ENCODE measurements at places on chromosomes 7 and 10.

- H3K4me1 ChIP-seq = no peaks in the 10 kb centered on the region
- DNase-seq = peak; percentile 36
- H3K4me3 ChIP-seq = no peak overlapping the region
- H3K27me3 ChIP-seq = no peaks in the 10 kb centered on the region
- no peaks in the 10 kb centered on the region for H3K36me3 ChIP-seq
- no peak overlapping the region for H3K27ac ChIP-seq
Measured at GRCh38 chr10:29811751-29812427, 177.1 kb upstream of the SVIL start.

DNA sequence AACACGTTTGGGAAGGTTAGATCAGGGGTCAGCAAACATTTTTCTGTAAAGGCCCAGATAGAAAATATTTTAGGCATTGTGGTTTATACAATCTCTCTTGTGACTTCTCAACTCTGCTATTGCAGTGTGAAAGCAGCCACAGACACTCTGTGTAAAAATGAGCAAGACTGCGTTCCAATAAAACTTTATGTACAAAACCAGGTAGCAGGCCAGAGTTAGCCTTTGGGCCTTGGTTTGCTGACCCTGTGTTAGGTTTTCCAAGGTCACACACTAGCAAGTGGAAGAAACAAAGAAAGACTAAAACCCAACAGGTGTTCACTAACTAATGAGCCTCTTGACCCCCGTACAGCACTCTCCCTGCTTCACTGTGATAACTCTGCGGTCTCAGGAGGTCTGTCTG is 14.9 kb upstream of the PAXIP1 start:
- no peak overlapping the region for H3K27ac ChIP-seq
- no peak for DNase-seq
- H3K36me3 ChIP-seq = no peaks in the 10 kb centered on the region
- H3K27me3 ChIP-seq = no peaks in the 10 kb centered on the region

- peaks cover 7% of the 10 kb centered on the region for H3K4me1 ChIP-seq
- no peak overlapping the region for H3K27ac ChIP-seq
- no peaks in the 10 kb centered on the region for H3K27me3 ChIP-seq
- no peak overlapping the region for H3K4me3 ChIP-seq
Measured at GRCh38 chr10:48302515-48303476, 3.7 kb upstream of the MAPK8 start.

GRCh38 chr7:91314591-91315323 is 50.5 kb downstream of the FZD1 start:
- no peaks in the 10 kb centered on the region for H3K27me3 ChIP-seq
- no peak overlapping the region for H3K27ac ChIP-seq
- H3K36me3 ChIP-seq = no peaks in the 10 kb centered on the region
- H3K4me1 ChIP-seq = no peaks in the 10 kb centered on the region

GRCh38 chr10:45151467-45152214 is 150.9 kb downstream of the ZNF22 start:
- no peak for DNase-seq
- no peak overlapping the region for H3K27ac ChIP-seq
- no peaks in the 10 kb centered on the region for H3K27me3 ChIP-seq
- H3K4me1 ChIP-seq = no peaks in the 10 kb centered on the region

DNA sequence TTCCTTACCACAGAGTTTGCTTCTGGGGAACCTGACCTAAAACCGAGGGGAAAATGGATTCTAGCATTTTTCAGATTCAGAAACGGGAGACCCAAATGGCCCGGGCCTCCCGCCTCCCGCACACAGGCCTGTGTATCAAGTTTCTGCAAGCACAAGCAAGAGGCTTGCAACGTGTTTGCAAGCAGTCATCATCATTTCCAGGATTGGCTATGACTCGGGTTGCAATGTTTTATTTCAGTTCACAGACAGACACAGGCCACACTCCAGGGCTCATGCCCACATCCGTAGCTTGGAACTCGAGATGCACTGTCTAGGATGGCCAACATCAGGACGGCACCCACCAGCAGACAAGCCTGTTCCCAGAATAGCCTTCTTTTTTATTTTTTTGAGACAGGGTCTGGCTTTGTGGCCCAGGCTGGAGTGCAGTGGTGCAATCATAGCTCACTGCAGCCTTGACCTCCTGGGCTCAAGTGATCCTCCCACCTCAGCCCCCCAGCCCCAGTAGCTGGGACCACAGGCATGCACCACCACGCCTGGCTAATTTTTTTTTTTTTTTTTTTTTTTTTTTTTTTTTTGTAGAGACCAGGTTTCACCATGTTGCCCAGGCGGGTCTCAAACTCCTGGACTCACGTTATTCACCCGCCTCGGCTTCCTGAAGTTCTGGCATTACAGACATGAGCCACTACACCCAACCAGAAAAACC is 68.1 kb upstream of the FOXK1 start:
- no peaks in the 10 kb centered on the region for H3K27me3 ChIP-seq
- H3K36me3 ChIP-seq = no peaks in the 10 kb centered on the region
- H3K4me1 ChIP-seq = peaks cover 15% of the 10 kb centered on the region
- no peak overlapping the region for H3K4me3 ChIP-seq
- DNase-seq = no peak
- H3K27ac ChIP-seq = no peak overlapping the region

DNA sequence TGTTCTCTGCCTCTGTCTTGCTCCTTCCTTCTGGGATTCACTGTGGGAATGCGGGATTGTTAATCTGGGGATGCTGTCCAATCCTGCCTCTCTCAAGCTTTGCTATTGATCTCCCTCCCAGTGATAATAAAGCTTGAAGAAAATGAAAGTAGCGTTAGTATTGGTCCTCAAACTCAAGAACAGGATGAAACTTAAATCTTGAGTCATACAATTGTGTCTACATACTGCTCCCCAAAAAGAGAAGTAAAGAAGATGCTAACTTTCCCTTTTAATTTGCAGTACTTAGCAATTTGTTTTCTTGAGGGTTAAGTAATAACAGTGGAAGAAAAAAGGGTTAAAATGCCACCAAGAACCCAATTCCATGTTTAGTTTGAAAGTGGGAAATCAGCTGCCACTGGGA is 13.6 kb downstream of the CFTR start:
- H3K36me3 ChIP-seq = no peaks in the 10 kb centered on the region
- no peaks in the 10 kb centered on the region for H3K4me1 ChIP-seq
- H3K27ac ChIP-seq = no peak overlapping the region
- no peak for DNase-seq

DNA sequence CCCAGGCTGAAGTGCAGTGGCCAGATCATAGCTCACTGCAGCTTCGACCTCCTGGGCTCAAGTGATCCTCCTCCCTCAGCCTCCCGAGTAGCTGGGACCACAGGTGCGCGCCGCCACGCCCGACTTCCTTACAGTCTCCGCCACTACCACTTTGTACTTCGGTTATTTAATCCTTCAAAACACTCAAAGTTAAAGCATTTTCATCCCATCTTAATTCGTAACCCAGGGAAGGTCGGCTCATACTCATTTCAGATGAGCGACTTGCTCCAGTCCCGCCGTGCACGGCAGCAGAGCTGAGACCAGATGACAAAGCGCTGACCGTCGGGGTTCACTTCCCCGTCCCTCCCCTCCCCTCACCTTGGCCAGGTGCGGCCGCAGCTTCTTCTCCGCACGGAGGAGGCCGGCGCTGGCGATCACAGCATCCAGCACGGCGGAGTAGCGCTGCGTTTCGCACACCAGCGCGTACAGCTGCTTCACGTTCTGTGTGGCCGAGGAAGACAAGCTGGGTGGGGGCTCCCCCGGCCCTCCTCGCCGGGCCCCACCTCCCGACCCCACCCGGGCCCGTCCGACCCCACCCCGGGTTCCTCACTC is 457 bp downstream of the NSUN5 start:
- H3K27ac ChIP-seq = peak overlapping the region; percentile 72
- no peak for DNase-seq
- no peaks in the 10 kb centered on the region for H3K36me3 ChIP-seq
- no peaks in the 10 kb centered on the region for H3K27me3 ChIP-seq

GRCh38 chr7:54831046-54831643 is 72.1 kb upstream of the SEC61G start:
- H3K27ac ChIP-seq = no peak overlapping the region
- H3K27me3 ChIP-seq = no peaks in the 10 kb centered on the region
- H3K4me1 ChIP-seq = no peaks in the 10 kb centered on the region
- no peak overlapping the region for H3K4me3 ChIP-seq

DNA sequence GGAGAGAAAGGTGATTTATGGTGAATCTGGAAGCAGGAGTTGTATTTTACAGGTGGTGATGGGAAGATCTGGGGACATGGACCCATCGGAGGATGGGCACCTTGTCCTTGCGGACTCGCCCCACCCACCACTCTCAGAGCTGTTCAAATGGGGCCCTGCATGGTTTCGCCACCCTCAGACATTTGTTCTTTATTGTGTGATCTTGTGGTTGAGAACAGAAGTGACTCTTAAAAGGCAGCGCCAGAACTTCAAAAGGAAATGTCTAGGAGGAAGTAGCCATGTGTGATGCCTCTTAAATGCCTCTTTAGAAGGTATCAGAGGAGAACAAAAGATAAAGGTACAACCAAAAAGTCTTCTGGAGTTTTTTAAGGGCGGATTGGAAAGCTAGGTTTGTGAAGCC is 205.7 kb downstream of the KIAA1217 start:
- H3K27ac ChIP-seq = no peak overlapping the region
- no peaks in the 10 kb centered on the region for H3K4me1 ChIP-seq
- no peak overlapping the region for H3K4me3 ChIP-seq
- no peaks in the 10 kb centered on the region for H3K27me3 ChIP-seq

- H3K27me3 ChIP-seq = peaks cover 3% of the 10 kb centered on the region
- no peaks in the 10 kb centered on the region for H3K4me1 ChIP-seq
- no peaks in the 10 kb centered on the region for H3K36me3 ChIP-seq
- H3K27ac ChIP-seq = no peak overlapping the region
- no peak overlapping the region for H3K4me3 ChIP-seq
- no peak for DNase-seq
Measured at GRCh38 chr10:93723153-93723552, 20.8 kb upstream of the FRA10AC1 start.

DNA sequence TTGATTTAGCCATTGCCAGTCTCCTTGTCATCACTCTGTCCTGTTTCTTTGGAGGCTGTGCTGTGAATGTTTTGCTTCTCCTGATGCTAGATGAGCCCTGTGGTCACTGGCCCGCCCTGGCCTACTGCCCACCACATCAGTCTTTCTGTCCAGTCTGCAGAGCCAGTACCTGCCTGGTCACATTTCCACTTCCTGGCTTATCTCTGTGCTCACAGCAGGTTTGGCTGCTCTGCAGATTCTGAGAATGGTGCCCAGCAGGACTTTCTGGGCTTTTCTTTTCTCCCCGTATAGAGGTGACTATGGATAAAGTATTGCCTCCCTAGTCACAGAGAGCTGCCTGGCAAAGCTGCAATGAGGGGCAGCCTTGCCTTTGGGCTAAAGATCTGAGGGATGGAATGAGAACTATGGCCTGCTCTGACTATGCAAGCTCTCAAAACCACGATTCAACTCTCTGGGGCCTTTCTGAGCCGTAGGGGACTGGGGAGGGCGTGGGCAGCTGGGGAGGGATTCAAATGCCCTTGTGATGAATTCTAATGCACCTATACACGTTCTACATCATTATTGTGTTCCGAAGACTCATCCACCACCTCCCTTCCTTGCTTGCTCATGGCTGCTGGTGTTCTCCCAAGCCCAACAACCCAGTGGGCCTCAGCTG is 410.4 kb upstream of the NPVF start:
- no peak overlapping the region for H3K27ac ChIP-seq
- no peaks in the 10 kb centered on the region for H3K36me3 ChIP-seq
- no peak overlapping the region for H3K4me3 ChIP-seq
- H3K27me3 ChIP-seq = no peaks in the 10 kb centered on the region
- H3K4me1 ChIP-seq = no peaks in the 10 kb centered on the region
- no peak for DNase-seq

DNA sequence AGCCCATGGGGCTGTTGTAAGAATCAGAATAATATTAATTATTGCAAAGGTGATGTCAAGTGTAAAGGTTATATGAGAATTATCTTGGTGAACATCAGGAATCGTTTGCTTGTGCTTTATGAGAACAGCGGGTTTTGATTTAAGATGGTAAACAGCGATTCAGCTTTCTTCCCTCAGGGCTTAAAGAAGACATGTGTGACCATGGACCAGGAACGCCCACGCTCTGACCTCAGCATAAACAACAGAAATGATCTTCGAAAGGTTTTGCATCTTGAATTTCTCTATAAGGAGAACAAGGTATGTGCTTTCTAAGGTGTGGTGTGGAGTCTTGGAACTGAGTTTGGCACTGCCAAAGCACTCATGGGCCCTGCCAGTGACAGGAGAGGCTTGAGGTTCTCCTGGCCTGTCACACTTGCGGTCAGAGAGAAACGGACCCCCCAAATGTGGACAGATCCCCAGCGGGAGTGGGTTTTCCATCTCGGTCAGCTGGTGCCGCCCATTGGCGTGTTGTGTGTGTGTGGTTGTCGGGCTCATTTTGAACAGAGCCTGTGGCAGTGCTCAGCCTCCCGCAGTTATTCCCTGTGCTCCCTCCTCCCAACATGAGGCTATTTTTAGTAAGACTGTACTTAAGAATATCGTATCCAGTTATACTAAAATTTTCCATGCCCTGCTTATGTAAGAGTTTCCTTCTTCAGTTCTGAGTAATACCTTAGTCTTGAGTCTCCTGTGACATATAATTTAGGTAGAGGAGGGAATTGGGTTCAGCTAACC is 7.2 kb downstream of the MINDY4 start:
- no peak overlapping the region for H3K27ac ChIP-seq
- H3K4me1 ChIP-seq = no peaks in the 10 kb centered on the region

DNA sequence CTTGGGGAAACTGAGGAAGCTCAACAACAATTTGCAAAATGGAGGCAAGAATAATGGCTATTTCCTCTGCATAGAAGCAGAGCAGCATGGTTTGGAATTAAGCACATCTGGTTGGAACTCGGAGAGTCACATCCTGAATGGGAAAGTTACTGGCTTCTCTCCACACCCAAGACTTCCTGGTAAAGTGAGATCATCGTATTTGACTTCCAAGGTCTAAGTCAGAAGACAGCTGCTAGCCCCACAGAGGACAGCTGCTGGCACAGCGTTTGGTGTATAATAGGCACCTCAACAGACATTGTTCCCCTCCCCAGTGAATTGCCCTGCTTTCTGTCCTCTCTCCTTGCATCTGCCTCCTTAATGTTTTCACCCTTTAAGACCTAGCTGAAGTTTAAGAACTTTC is 37.0 kb upstream of the NRF1 start:
- H3K36me3 ChIP-seq = no peaks in the 10 kb centered on the region
- H3K27me3 ChIP-seq = no peaks in the 10 kb centered on the region
- H3K27ac ChIP-seq = no peak overlapping the region
- H3K4me3 ChIP-seq = no peak overlapping the region

DNA sequence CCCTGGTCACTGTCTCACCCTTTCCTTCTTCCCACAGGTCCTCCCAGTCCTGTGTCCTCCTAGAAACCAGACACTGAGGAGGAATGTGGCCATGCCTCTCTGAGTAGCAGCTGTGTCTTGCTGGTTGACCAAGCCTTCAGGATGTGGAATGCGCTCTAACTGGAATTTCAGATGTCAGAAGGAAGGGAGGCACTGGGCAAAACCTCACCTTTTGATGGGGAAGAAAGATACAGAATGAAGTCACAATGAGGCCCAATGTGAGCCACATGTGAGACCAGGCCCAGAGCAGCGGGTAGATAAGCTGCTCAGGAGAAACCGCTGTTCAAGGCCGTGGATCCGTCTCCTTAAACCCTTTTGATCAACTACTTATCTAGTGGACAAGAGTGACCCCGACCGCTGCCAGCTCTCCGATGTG is 54.8 kb upstream of the ECHDC3 start:
- H3K36me3 ChIP-seq = no peaks in the 10 kb centered on the region
- H3K27me3 ChIP-seq = no peaks in the 10 kb centered on the region
- H3K27ac ChIP-seq = no peak overlapping the region
- no peak overlapping the region for H3K4me3 ChIP-seq

- H3K4me1 ChIP-seq = no peaks in the 10 kb centered on the region
- no peak overlapping the region for H3K27ac ChIP-seq
- H3K27me3 ChIP-seq = no peaks in the 10 kb centered on the region
- no peak overlapping the region for H3K4me3 ChIP-seq
- DNase-seq = no peak
Measured at GRCh38 chr10:45282061-45282460, 33.3 kb downstream of the OR13A1 start.

All from naive thymus-derived CD4-positive, alpha-beta T cell (primary cell).